ENCODE measurements at places on chromosomes 5 and 9. TPM values are rescaled to one million over a fixed set of nuclear protein-coding genes. Genes with fewer than 3 reads are reported as not detected.

The ZSWIM6 gene
- total RNA-seq: 10.3 TPM

DNA sequence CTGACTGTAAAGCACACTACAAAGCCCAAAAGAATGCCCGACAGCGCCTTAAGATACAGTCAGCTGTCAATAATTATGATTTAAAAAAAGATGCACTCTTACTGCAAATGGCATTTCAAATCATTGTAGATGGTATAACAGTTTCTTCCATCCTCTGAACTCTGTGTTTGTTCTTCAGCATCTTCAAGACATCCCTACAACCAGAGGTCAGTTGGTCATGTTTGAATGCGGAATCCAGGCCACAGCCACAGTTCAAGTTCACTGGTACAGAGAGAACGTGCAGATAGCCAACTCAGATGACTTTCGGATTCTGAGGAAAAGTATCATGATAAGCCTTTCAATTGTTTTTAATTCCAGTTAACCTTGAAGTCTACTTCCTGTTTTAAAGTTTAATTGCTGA, 8.7 kb upstream of the MYOT start:
- H3K4me3 ChIP-seq: no peak overlapping the region
- peak overlapping the region; percentile 55 for H3K27ac ChIP-seq

GRCh38 chr5:3187771-3188425, 407.7 kb upstream of the IRX1 start:
- H3K4me3 ChIP-seq: no peak overlapping the region
- H3K36me3 ChIP-seq: no peaks in the 10 kb centered on the region
- H3K4me1 ChIP-seq: no peaks in the 10 kb centered on the region
- no peak overlapping the region for H3K27ac ChIP-seq

DNA sequence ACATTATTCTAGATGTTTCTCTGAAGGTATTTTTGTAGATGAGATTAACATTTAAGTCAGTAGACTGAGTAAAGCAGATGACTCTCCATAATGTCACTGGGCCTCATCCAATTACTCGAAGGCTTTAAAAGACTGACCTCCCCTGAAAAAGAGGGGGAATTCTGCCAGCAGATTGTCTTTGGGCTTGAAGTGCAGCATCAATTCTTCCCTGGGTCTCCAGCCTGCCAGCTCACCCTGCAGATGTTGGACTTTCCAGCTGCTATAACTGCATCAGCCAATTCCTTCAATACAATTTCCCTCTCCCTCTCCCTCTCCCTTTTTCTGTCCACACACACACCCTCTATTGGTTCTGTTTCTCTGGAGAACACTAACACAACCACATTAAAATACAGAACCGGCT, 472.8 kb downstream of the SPOCK1 start:
- H3K27me3 ChIP-seq: no peaks in the 10 kb centered on the region
- no peak overlapping the region for H3K27ac ChIP-seq
- no peak overlapping the region for H3K4me3 ChIP-seq
- no peak for DNase-seq
- no peaks in the 10 kb centered on the region for H3K4me1 ChIP-seq

The LECT2 gene
- not detected for total RNA-seq

- no peaks in the 10 kb centered on the region for H3K27me3 ChIP-seq
- H3K27ac ChIP-seq: no peak overlapping the region
- no peaks in the 10 kb centered on the region for H3K4me1 ChIP-seq
- no peak overlapping the region for H3K4me3 ChIP-seq
- no peaks in the 10 kb centered on the region for H3K36me3 ChIP-seq
- DNase-seq: no peak
Observed at GRCh38 chr9:36781533-36781932, 208.8 kb downstream of the MELK start.

GRCh38 chr9:18478501-18479361, 4.8 kb downstream of the ADAMTSL1 start:
- no peak for DNase-seq
- peak overlapping the region; percentile 50 for H3K27ac ChIP-seq
- H3K4me3 ChIP-seq: no peak overlapping the region
- no peaks in the 10 kb centered on the region for H3K36me3 ChIP-seq

- no peaks in the 10 kb centered on the region for H3K36me3 ChIP-seq
- DNase-seq: no peak
- no peak overlapping the region for H3K27ac ChIP-seq
- H3K4me3 ChIP-seq: no peak overlapping the region
- no peaks in the 10 kb centered on the region for H3K4me1 ChIP-seq
Observed at GRCh38 chr5:40559306-40559705, 120.4 kb upstream of the PTGER4 start.

The PRR16 gene
- 19.7 TPM for total RNA-seq

DNA sequence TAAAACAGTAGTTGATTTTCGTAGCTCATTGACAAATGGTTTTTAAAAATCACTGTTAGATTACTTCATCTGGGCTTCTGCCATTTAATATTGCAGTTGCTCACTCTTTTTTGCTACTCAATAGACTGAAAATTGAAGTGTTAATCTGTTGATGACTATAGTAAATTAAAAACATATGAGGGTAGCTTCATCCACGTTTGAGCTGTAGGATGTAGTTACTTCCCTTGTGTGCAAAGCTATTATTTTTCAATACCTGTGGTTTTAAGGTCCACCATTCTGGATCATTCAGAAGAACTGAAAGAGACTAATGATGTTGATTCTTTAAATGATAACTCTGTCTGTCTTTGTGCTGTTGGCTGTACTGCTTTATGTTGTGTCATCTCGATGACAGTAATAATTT, 74.7 kb downstream of the LNPEP start:
- DNase-seq: no peak
- H3K4me3 ChIP-seq: no peak overlapping the region

- no peak for DNase-seq
- no peak overlapping the region for H3K4me3 ChIP-seq
- no peak overlapping the region for H3K27ac ChIP-seq
- H3K27me3 ChIP-seq: no peaks in the 10 kb centered on the region
- H3K36me3 ChIP-seq: no peaks in the 10 kb centered on the region
- no peaks in the 10 kb centered on the region for H3K4me1 ChIP-seq
Observed at GRCh38 chr5:110841137-110841536, 102.3 kb downstream of the SLC25A46 start.

- H3K4me1 ChIP-seq: no peaks in the 10 kb centered on the region
- H3K27me3 ChIP-seq: no peaks in the 10 kb centered on the region
- no peak overlapping the region for H3K4me3 ChIP-seq
- DNase-seq: no peak
Observed at GRCh38 chr5:77285251-77285841, 74.9 kb downstream of the PDE8B start.

DNA sequence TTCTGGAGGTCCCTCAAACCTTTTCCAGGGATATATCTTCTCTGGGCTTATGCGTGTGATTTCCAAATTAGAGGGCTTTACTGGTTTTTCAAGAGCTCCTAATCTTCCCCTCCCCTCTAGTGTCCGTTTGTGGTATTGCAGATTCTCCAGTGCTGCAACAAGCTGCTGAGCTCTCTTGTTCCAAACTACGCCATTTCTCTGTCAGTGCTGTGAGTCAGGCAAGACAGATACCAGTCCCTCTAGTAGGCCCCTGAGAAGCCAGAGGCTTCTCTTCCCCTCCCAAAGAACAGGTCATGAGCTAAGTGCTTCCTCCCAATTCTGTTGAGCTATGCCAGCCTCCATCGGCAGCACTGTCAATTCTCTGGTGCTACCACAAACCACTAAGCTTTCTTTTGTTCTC, 149.5 kb downstream of the FANCC start:
- no peaks in the 10 kb centered on the region for H3K4me1 ChIP-seq
- no peak overlapping the region for H3K27ac ChIP-seq
- H3K36me3 ChIP-seq: no peaks in the 10 kb centered on the region

DNA sequence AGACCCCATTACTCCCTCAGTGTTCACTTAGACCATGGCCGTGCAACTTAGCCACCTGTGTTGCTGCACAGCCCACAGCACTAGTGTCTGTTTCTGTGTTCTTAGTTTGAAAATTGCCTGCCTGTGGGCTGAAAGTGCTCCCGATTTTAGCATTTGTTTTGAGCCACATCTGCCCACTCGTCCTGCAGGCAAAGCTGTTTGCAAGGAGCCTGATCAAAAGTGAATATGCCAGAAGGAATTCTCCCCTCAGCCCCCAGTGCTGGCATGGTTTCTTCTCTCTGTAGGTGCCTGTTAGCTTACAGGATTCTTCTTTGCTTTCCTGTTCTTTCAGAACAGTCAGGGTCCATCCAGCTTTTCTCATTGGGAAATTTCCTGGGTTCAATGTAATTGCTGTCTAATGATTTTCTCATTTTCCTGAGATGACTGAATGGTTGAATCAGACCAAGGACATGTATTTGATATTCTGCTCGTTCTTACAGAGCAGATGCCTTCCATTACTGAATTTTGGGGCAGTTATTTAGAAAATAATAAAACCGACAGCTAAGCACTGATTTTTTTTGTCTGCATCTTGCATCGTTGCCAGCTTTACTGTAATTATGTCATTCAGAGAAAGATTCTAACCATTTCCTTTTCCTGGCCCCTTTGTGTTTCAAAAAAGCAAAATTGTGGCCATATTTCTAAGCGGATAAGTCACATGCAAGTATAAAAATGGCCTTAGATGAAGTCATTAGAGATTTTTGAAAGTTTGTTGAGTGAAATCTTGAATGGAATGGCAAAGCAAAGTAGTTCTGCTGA, 111.1 kb upstream of the CKMT2 start:
- H3K36me3 ChIP-seq: no peaks in the 10 kb centered on the region
- no peak overlapping the region for H3K4me3 ChIP-seq
- H3K27ac ChIP-seq: no peak overlapping the region
- DNase-seq: no peak
- H3K27me3 ChIP-seq: no peaks in the 10 kb centered on the region
- H3K4me1 ChIP-seq: no peaks in the 10 kb centered on the region

GRCh38 chr9:116233160-116233530, 79.6 kb downstream of the PAPPA start:
- DNase-seq: no peak
- no peaks in the 10 kb centered on the region for H3K4me1 ChIP-seq
- H3K27ac ChIP-seq: peak overlapping the region; percentile 58
- H3K27me3 ChIP-seq: no peaks in the 10 kb centered on the region

The C8G gene
- total RNA-seq: not detected

GRCh38 chr9:136244122-136244968, 1.3 kb downstream of the QSOX2 start:
- H3K27me3 ChIP-seq: no peaks in the 10 kb centered on the region
- no peak overlapping the region for H3K27ac ChIP-seq
- DNase-seq: no peak
- peak overlapping the region; percentile 95 for H3K4me3 ChIP-seq

- H3K27me3 ChIP-seq: no peaks in the 10 kb centered on the region
- H3K36me3 ChIP-seq: no peaks in the 10 kb centered on the region
- H3K4me1 ChIP-seq: no peaks in the 10 kb centered on the region
- no peak overlapping the region for H3K27ac ChIP-seq
- no peak for DNase-seq
Observed at GRCh38 chr5:138905541-138905940, 30.4 kb upstream of the LRRTM2 start.

DNA sequence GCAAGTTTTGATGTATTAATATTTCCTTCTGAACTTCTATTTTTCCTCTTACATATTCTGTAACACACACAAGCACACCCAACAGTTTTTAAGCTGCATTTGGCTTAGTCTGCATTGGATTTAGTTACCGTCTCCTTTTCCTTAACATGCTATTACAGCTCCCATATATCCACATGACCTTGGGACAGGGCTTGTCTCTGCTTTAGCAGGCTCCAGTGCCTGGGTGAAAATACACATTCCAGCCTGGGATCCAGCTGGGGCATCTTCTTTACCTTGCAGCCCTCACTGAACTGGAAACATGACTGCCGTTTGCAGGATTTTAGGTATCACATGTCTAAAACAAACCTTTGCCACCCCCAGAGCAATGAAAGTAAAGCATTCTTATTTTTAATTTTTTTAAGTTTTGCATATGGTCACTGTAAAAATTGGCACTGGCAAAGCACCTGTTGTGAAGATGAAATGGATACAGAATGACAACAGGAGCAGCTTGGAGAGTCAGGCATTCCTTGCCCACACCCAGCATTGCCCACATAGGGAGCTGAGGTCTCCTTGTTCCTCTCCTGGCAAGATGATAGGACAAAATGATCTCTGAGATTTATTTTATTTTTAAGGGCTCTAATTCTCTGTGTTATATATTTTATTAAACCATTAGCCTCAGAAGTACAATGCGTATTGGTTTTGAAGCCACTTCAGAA, 4.0 kb downstream of the GADD45G start:
- DNase-seq: no peak
- H3K4me3 ChIP-seq: no peak overlapping the region
- H3K27ac ChIP-seq: no peak overlapping the region
- H3K4me1 ChIP-seq: no peaks in the 10 kb centered on the region

DNA sequence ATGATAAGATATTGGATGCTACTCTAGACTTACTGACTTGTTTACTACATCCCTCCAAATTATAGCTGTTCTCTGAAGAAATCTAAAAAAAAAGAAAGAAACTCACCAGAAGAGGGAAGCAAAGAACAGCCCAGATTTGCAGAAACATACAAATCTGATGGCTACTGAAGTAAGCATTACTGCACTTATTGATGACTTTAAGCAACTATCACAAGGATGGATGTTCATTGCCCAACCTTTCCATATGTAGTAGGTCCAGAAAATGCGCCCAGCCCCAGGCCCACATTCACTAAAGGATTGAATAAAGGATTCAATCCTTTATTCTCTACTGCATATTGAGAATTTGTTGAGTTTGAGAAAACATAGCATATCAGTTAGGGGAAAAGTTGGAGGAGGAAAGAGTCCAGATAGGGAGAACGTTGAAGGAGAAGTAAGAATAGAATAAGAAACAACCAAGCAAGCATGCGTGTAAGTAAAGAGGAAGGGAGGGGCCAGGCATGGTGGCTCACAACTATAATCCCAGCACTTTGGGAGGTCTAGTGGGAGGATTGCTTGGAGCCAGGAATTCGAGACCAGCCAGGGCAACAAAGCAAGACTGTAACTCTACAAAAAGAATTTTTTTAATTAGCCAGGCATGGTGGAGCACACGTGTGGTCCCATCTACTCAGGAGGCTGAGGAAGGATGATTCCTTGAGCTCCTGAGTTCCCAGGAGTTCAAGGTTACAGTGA, 33.8 kb upstream of the DTWD2 start:
- no peak overlapping the region for H3K27ac ChIP-seq
- H3K4me3 ChIP-seq: no peak overlapping the region
- no peaks in the 10 kb centered on the region for H3K4me1 ChIP-seq
- no peak for DNase-seq

DNA sequence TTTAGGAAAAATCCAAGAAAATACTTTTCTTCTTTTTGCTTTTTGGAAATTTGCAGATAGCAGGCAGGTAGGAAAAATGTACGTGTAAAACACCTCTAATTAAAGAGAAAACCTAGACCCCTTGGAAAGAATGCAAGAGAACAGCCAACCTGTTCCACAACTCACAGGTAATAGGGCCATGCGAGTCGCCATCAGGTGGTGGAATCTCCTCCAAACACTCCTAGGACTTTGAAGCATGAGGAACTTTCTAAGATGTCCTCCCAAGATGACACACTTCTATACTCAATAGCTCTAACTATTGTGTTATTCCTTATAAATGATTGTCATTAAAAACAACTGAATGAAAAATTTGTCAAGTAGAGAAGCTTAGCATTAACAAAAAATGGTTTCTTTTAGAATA, 174.0 kb downstream of the TMC1 start:
- H3K4me3 ChIP-seq: no peak overlapping the region
- H3K27me3 ChIP-seq: no peaks in the 10 kb centered on the region
- DNase-seq: no peak
- no peak overlapping the region for H3K27ac ChIP-seq
